CD4-positive, alpha-beta T cell treated with Interleukin-4 for 4 hours (primary cell): ENCODE measurements at places on chromosomes 5 and 9.

DNA sequence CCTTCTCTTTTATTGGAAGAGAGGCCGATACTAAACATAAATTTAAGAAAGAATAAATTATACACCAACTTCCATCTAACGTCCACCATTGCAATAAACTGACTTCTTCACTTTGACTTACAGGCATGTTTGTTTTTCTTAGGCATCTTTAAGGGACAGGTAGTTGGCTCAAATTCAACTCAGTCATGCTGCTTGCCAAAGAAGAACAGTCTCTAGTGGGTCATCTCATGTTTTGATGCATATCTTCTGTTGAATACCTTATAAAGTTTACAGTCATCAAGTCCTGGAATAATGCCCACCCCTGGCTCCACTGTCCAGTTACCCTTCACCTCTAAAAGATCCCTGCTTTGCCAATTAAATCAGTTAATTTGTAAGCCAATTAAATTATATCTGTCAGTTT is 328.2 kb upstream of the GRAMD2B start:
- no peak for DNase-seq

DNA sequence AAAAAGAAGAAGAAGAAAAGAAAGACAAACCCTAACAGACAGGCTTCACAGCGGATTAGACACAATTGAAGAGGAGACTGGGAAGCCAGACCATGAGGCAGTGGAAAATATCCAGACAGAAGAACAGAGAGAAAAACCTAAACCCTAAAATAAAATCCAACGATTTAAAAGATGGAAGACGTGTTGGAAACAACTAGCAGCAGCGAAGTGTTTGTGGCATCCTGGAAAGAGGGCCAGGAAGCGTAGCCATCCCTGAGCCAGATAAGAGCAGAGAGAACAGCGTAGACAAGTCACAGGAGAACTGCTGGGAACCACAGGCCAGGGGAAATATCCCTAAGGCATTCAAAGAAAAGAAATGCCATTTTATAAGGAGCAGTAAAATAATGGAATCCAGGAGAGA is 39.7 kb upstream of the NKD2 start:
- DNase-seq: no peak

DNA sequence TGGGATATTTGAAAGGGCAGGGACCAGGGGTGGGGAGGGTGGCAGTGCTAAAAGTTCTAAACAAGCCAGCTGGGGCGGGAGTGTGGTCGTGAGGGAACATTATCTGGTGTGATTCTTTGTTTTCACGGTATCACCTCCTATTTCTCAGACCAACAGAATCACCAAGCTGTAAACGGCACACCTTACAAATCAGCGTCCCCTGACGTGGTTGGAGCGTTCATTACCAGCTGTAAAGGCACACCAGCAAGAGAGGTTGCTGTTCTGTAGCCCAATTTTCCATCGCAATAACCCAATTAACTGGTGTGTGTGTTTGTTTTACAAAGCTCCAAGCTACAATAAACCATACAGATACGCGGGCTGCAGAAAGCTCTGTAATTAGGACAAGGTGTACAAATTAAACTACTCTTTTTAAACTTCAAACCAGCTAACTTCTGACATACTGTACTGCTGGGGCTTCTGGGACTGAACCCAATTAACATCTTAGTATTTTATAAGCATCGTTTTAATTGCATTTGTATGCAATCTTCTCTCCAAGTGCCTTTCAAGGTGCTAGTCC is 303.6 kb upstream of the CLINT1 start:
- DNase-seq: no peak

DNA sequence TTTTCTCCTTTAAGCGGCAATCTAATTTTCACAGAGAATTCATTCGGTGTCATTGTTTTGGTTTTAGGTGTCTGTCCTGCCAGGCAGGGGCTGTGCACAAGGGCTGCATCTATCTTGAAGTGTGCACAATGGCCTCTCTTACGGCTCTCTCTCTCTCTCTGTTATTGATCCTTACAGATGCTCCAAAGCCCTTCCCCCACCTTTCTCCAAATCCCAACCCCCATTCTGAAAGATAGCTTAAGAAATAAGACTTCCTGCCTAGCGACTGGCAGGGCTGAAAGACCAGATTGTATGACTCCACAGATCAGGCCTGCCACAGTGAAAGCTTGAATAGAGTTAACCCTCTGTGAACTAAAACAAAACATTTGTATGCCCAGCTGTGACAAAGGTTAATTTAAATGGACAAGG is 86.5 kb upstream of the NR5A1 start:
- no peak for DNase-seq

- peak; percentile 43 for DNase-seq
Observed at GRCh38 chr5:80686757-80687156, 32.0 kb upstream of the DHFR start.

GRCh38 chr9:16485575-16486321 is 384.7 kb downstream of the BNC2 start:
- no peak for DNase-seq

GRCh38 chr5:53820119-53820801 is 259.8 kb downstream of the NDUFS4 start:
- DNase-seq: no peak

- no peak for DNase-seq
Observed at GRCh38 chr5:11397549-11397948, 506.7 kb downstream of the CTNND2 start.

GRCh38 chr5:169637085-169637548 is at the start of gene DOCK2:
TSS of gene DOCK2 (plus strand) at chr5:169637275. CDS start at chr5:169637327, 52 bp downstream.
- peak; percentile 64 for DNase-seq

DNA sequence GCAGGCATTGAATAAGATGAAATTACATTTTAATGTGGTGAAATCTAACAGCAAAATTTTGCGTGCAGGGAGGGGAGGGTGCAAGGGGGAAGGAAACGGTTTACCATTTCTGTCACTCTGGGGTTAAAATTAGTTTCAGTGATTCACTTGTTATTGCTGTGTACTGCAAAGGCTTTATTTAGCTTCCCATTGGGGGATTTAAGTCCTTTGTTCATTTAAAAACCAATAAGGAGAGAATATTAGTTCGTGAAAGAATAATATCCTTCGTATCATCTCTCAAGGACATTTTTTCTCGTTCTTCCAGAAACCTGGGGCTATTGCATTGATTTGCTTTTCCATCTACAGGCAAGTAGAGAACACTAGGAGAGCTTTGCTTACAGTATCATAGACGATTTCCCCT is 667.8 kb upstream of the RGMB start:
- no peak for DNase-seq

DNA sequence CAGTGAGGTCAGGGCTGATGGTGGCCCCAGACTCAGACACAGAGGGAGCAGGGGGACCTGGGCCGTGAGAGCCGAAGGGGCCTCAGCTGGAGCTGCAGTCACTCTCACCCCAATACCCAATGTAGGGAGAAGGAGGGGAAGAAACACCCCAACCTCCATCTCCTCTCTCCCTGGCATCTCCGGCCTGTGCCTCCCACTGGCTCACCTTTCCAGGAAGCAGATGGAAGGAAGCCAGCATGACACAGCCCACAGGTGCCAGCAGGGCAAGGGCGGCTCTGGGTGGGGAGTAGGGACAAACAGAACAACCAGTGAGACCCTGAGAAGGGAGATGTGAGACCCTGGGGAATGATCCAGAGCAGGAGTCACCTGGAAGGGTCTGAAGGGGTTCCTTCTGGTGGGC is 3.0 kb upstream of the CRB2 start:
- no peak for DNase-seq

- no peak for DNase-seq
Observed at GRCh38 chr9:78321505-78321904, 24.6 kb downstream of the PSAT1 start.

GRCh38 chr5:128722551-128722950 is 184.5 kb upstream of the FBN2 start:
- no peak for DNase-seq

GRCh38 chr5:38739011-38739704 is 106.7 kb upstream of the OSMR start:
- no peak for DNase-seq

DNA sequence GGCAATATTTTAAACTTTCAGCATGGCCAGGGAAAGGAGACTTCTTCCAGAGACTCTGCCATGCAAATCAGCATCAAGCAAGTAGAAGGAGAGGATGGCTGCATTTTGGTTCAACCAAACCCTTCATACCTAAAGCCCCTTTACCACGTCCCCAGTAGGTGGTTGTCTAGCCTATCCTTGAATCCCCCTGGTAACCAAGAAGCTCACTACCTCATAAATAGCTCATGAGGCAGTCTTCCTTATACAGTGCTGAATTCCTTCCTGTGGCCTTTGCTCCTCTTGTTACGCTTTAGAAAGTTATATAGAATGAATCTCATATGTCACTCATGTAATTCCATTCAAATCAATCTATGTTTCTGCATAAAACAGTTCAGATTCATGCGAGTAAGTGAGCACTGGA is 289.5 kb upstream of the SLC30A5 start:
- no peak for DNase-seq

DNA sequence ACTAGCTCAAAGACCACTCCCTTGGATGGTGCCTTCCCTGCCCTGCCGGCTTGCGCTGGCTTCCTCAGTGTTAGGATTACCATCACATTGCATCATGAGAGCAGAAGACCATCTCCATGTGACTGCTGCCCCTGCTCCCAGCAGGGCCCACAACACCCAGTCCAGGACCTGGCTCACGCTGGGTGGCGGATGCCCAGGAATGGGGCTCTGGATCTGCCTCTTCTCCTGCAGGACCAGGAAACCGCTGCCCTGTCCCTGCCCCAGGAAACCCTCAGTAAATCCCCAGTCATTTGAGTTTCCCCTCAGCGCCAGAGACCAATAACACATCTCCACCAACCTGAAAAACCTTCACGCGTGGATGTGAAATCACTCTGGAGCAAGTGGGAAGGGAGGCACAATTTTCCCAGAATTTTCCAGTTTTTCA is 3.3 kb upstream of the RNF44 start:
- no peak for DNase-seq

DNA sequence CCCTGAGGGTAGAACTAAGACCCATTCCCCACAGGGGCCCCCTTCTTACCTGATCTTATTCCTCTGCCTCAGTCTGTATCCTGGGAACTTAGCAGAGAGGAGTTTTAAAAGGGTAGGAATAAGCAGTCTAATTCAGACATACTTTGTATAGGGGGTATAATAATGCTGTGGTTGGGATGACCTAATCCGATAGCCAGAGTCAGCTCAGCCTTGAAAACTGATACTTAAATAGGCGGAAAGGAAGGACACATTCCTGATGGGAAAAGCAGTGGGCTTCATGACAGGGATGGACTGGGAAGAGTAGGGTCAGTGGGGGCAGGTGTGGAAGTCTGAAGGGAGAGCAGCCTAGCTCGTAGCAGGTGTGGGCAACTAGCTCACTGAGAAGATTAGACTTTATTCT is 52.2 kb upstream of the TESK1 start:
- DNase-seq: no peak

GRCh38 chr5:112554101-112554977 is 135.3 kb upstream of the EPB41L4A start:
- DNase-seq: no peak

GRCh38 chr9:134285215-134285845 is 40.9 kb upstream of the RXRA start:
- DNase-seq: no peak

- no peak for DNase-seq
Observed at GRCh38 chr9:129023036-129023907, 4.9 kb downstream of the SH3GLB2 start.

- DNase-seq: no peak
Observed at GRCh38 chr5:107563959-107564544, 106.7 kb downstream of the EFNA5 start.

DNA sequence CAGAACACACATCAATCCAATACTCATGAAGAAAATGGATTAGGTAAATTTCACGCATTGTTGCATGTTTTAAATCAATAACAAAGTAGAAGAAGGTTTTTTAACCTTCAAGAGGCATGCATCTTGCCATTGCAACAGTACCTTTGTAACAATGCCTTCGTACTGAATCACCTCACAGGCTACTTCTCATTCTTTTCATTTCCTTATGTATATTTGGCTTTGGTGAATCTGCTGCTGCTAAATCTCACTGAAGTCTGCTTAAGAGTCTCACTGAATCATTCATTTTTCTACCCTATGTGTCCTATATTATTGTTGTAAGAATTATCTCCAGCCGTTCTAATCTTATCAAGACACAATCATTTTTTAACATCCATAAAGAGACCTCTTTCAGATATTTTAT is 152.5 kb downstream of the CDH10 start:
- DNase-seq: no peak

DNA sequence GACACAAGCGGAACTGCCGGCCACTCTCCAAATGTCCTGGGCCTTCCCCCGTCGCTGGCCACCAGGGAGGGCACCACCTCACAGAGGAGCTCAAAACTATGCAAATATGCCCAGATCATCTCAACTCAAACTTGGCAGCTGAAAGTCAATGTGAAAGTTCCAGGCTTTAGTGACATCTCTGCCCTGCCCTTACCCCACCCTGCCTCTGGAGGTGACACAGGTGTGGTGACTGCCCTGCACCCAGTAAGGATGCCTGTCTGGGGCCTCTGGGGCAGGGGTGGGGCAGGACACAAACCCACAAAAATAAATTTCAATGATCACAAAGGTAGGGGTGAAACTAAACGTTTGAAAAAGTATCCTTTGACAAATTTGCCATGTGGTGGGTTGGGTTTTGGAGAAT is 213.4 kb downstream of the HSPA4 start:
- DNase-seq: no peak

DNA sequence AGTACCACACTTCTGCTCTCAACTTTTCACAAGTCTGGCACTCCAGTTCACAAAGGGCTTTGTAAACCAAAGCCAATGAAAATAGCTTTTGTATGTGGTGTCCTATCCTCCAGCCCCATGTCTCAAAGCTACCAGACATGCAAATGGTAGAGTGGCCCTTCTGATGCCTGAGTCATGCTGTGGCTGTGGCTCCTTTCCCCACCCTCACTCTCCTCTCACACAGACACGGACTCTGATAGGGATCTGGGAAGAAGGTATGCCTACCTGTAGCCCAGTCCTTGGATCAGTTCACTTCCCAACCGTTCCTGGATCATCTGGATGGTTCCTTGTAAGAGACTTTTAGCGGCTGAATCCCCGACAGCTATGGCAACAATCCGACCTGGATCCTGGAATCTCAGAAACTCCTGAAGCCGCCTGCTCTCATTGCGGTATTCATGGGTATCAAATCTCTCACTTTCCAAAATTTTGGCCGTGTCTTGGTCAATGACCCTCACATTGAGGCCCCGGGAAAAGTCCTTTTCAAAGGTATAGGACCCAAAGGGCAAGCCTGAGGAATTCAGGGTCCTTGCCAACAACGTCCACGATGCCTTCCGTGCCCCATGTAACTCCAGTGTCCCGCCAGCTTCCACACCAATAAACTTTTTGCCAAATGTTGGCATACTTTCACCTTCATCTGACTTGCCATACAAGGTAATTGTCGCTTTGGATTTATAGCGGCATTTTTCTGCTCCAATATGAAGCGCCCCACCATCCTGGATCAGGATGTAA is 23.4 kb downstream of the CEMIP2 start:
- DNase-seq: no peak
